ENCODE measurements at places on chromosomes 2 and 18. TPM values are rescaled to one million over a fixed set of nuclear protein-coding genes. Genes with fewer than 3 reads are reported as not detected.

Gene KLHL29
- 0.95 TPM for total RNA-seq

Gene PCBP1
- 204 TPM for total RNA-seq

DNA sequence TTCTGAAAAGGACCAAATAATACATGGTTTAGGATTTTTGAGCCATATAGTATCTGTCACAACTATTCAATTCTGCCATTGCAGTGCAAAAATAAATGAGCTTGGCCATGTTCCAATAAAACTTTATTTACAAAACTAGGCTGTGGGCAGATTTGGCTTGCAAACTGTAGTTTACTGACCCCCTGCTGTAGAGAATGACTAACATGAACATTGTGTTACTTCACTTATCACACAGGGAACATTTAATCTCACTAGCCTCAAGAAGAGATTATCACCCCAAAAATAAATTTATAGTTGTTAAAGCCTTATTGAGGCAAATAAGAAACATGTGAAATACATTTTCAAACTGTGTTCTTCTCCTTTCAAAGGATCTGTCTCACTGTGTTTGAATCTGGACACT, 766.2 kb downstream of the MBD2 start:
- H3K27me3 ChIP-seq: no peaks in the 10 kb centered on the region
- no peak overlapping the region for H3K4me3 ChIP-seq
- DNase-seq: no peak
- H3K27ac ChIP-seq: no peak overlapping the region

- DNase-seq: no peak
- no peak overlapping the region for H3K27ac ChIP-seq
- no peak overlapping the region for H3K4me3 ChIP-seq
- H3K36me3 ChIP-seq: no peaks in the 10 kb centered on the region
- no peaks in the 10 kb centered on the region for H3K4me1 ChIP-seq
- H3K27me3 ChIP-seq: no peaks in the 10 kb centered on the region
Observed at GRCh38 chr2:226515344-226516055, 284.1 kb downstream of the IRS1 start.

- H3K4me1 ChIP-seq: no peaks in the 10 kb centered on the region
- H3K36me3 ChIP-seq: no peaks in the 10 kb centered on the region
- no peak for DNase-seq
- no peak overlapping the region for H3K27ac ChIP-seq
Observed at GRCh38 chr2:5617358-5617757, 74.8 kb upstream of the SOX11 start.

DNA sequence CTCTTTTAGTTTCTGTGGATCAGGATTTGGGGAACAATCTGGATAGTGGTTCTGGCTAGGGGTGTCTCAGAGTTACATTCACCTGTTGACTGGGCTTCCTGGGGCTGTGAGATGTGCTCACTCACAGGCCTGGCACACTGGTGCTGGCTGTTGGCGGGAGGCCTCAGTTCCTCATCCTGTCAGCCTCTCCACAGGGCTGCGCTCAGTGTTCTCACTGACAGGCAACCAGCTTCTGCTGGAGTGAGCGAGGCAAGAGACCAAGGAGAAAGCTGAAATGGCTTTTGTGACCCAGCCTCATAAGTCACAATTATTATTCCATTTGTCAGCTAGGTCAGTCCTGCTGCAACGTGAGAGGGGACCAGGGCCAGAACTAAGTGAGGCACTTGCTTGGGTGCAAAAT, 180.6 kb upstream of the GLI2 start:
- peaks cover 35% of the 10 kb centered on the region for H3K4me1 ChIP-seq
- DNase-seq: no peak
- no peaks in the 10 kb centered on the region for H3K27me3 ChIP-seq
- no peaks in the 10 kb centered on the region for H3K36me3 ChIP-seq
- no peak overlapping the region for H3K27ac ChIP-seq
- no peak overlapping the region for H3K4me3 ChIP-seq

Measured in heart right ventricle (tissue), 16 donors.